ENCODE measurements at places on chromosomes 12 and 14.

DNA sequence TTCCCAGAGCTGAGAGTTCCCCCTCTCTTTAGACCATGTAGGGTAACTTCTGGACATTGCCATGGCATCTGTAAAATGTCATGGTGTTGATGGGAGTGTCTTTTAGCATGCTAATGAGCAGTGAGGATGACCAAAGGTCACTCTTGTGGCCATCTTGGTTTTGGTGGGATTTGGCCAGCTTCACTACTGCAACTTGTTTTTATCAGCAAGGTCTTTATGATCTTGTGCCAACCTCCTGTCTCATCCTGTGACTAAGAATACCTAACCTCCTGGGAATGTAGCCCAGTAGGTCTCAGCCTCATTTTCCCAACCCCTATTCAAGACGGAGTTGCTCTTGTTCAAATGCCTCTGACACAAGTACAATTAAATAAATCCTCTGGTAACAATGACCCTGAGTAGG, 244.4 kb downstream of the NEDD1 start:
- DNase-seq = no peak

DNA sequence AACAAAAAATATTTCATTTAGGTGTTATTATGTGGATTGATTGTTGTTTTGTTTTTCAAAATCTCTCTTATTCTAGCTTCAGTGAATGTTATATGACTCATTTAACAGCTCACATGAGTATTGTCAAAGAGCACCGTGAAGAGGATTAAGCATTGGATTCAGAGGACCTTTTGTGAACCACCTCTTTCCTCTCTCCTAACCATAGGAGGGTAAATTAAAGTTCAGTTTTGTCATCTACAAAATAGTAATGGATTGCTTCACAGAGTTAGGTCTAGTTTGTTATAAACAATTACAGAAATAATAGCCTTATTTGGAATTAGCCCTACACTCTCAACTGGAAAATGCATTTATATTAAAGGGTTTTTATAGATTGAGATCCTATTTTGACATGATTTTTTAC, 962 bp upstream of the KERA start:
- DNase-seq = no peak

GRCh38 chr12:27237790-27238771, 6.0 kb upstream of the STK38L start:
- no peak for DNase-seq

GRCh38 chr14:99182548-99183250, 89.3 kb downstream of the BCL11B start:
- no peak for DNase-seq

DNA sequence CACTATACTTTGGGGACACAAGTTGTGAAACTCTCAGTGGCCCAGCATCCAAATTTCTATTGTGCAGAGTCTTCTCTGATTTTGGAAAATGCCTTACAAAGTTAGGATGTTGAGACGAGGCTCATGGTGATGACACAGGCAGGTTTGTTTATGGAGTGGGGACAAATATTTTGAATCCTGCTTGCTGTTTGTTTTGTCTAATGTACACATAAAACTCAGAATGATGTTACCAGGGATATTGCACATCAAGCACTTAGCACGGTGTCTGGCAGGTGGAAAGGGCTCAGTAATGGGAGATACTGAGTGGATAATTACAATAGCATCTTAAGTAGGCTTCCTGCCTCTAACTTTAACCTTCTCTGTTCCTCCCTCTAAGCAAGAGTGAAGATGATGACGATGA, 628.9 kb upstream of the TBX3 start:
- DNase-seq = no peak

DNA sequence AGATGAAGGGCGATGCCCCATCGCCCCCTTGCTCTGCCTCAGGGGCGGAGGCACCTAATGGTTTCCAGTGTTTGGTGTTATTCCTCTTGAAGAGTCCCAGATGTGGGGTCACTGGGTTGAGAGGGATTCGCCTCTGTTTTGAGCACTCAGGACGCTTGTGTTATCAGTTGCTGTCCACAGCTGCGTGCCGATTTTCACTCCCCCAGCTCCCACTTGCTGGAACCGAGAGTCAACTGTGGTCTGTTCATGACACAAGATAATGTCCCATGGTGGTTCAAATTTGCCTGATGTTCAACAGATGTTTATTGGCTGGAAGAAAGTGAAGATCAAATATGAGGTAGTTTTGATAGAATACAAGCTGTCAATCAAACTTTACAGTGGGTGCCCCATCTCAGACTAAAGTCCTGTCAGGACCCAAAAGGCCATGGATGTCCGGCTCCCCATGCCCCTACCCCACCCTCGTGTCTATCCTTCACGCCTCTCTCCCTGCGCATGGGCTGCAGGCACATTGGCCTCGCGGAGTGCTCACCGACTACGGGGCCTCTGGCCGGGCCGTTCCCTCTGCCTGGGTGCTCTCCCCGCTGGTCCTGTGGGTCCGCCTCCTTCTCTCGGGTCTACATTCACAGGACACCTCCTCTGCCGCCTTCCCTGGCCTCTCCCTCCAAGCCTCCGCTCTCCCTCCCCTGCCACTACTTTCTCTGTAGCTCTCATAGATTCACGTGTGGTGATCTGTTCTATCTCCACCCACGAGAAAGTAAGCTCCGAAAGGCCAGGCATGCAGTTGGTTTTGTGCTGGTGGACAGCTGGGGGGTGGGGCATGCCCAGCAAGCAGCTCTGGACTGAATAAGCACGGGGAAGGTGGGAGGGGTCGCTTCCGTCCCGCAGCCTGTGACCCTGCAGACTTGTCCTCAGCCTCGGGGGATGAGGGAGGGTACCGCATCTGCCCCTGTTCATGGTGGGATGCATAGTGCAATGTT, 6.8 kb upstream of the TRAF3 start:
- no peak for DNase-seq

DNA sequence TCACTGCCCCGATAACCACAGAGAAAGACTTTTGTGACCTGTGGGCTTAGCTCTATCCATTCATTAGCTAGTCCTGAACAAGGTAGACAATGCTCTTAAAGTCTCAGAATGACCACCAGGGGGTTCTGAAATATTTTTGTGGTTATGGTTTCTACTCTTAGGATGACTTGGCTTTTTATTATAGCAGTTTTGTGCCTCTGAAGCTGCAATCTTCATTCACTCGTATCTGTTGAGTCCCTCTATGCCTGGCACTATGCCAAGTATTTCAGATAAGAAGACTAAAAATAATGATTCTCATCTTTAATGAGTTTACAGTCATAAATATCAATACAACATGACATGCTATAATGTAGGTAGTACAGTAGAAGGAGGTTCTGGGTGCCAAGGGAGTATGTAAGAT, 130.8 kb upstream of the TRHDE start:
- no peak for DNase-seq

GRCh38 chr14:37985826-37986470, 221.8 kb upstream of the SSTR1 start:
- peak; percentile 40 for DNase-seq

DNA sequence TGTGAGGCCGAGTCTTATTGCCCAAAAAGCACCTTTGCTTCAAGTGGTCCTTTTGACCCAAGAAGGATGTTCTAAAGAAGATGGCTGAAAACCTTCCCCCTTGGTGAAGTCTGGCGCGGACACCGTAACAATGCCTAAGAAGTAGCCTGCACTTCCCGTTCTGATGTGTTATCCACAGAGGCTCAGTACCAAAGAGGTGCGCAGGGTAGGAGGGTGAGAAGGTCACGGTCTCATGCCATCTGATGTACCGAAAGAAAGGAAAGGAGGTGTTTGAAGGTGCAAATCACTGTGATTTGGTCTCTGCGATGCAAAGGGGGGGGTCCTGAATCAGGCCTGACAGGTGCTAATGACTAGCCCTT, 9.9 kb downstream of the PEBP1 start:
- no peak for DNase-seq

DNA sequence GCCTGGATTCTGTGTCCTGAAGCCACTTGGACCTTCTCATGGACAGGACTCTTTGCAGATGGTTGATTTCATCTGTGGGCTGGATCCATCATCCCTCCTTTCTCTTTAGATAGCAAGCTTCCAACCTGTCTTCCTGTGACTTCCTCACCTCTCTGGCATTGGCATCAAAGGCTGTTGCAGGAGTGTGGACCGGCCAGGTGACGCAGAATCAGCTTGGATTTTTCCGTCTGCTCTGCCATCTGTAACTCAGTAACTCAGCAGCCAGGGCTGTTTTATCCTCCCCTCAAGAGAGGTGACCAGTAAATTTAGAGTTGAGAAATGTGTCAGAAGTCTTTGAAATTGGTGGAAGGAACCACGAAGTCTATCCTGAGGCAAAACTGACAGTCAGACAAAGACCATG, 701.7 kb upstream of the TMEM132C start:
- DNase-seq = no peak

GRCh38 chr12:63480186-63480585, 188.1 kb downstream of the DPY19L2 start:
- no peak for DNase-seq

- no peak for DNase-seq
These were observed 2.2 kb downstream of the CALM1 start for GRCh38 chr14:90398841-90399540.

GRCh38 chr14:61218157-61218556, 63.0 kb downstream of the TMEM30B start:
- DNase-seq = no peak

- no peak for DNase-seq
These were observed 37.4 kb downstream of the ESRRB start for GRCh38 chr14:76413106-76413961.

DNA sequence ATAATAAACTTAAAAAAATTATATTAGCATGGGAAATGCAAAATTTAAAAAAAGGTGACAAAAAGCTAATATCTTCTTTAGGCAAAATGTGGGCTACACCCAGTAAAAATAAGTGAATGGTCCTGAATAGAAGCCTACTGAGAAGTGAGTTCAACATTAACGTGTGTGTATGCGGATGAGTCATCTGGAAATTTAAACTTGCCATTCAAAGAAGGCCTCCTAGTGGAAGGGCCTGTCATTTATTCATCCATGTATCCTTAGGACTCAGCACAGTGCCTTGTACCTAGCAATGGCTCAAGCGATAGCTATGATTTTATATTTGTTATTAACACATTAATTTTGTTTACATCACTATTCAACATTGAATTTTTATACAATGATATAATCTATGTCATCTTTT, 226.2 kb downstream of the NUBPL start:
- no peak for DNase-seq

- no peak for DNase-seq
These were observed 365 bp downstream of the CCDC59 start for GRCh38 chr12:82357845-82358199.

GRCh38 chr12:30797689-30798088, 42.9 kb upstream of the CAPRIN2 start:
- no peak for DNase-seq

GRCh38 chr12:26701604-26702215, 131.3 kb downstream of the ITPR2 start:
- DNase-seq = no peak

DNA sequence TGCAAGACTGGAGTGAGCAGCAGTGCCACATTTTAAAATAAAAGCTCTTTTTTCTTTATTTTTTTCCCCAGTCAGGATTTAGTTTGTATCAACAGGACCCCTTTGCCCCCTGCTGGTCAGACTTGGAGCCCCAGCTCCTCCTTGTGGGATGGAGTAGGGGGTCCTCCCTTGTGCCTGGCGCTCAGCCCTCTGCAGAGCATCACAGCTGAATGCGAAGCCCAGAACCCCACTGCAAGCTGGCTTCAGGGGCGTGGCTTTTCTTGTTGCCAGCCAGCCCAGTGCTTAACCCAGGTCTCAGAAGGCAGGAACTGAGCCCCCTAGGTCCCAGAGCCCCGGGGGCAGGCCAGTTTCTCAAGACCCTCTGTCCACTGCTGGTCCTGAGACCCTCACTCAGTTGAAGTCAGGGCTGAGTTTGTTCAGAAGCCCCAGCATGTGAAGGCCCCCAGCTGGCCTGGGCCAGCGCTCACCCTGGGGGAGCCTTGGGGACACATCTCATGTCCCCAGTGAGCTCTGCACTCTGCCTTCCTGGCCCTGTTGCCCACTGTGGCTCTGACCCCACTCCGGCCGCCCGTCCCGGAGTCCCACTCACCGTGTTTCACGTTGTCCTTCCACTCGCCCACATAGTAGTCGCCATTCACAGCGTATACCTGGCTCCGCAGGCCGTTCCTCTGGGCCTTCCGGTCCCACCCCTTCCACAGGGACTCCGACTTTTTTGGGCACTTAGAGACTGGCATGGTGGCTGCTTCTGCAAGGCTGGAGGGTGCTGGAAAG, 519 bp downstream of the MORN3 start:
- peak; percentile 46 for DNase-seq

DNA sequence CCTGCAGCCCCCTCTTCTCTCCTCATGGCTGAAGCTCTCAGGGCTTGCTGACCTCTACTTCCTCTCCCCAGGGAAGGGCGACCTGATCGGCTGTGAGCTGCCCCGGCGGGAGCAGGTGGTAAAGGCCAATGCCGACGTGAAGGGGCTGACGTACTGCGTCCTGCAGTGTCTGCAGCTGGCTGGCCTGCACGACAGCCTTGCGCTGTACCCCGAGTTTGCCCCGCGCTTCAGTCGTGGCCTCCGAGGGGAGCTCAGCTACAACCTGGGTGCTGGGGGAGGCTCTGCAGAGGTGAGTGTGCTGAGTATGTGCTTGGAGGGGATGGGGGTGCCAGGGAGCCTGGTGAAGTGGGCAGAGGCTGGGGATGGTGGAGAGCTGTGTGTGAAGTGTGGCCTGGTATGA, 13.7 kb downstream of the MCRS1 start:
- no peak for DNase-seq

DNA sequence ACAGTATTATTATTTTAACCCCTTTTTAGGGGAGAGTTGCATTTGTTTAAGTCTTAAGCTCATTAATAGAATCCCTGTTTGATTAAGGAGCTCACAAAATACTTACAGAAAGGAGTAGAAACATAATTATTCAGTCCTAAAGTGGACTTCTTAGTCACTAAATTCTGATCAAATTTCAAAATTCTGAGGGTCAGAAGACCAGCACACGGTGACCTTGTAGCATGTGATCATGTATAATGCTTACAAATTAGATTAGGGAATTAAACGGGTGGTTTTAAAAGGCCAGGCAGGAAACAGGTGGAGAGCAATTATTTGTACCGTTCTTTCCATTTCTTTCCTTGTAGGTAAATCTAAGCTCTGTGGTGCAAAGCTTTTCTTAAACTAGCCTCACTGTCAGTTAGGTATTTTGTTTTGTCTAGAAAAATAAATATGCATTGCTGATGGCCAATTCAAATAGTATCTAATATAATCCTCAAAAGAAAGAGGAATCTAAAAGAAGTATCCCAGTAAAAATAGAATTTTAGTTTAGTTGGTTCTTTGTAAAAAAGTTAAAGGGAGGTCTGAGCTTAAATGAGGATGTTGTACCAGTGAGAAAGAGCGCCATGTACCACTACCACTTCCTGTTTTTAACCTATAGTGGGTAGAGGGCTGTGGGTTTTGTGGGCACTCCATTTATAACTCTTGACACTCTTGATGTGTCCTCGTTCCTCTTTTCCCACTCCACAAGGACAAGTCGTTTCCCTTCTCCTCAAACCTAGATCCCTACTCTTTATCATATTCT, 51.1 kb downstream of the SLC38A1 start:
- DNase-seq = peak; percentile 52

GRCh38 chr14:55771242-55771981, 191.4 kb downstream of the KTN1 start:
- no peak for DNase-seq

DNA sequence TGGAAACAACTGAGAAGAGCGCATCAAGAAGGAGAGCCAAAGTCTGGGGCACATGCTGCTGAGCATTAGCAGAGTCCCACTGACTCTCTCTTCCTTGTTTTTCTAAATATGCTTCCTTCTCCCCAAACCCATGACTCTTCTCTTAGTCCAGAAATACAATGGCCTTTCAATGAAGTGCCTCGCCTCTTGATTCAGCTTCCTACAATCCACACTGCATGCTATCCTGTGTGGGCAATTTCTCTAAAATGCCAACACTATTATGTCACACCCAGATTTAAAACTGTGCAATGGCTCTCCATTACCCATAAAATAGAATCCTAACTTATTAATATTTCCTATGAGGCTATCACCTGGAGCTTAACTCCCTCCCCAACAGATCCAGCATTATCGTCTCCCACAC, 198.6 kb downstream of the RPAP3 start:
- no peak for DNase-seq

Measured in T-helper 9 cell (primary cell).